ENCODE measurements at places on chromosomes 3 and 15.

GRCh38 chr3:32132121-32132520 is 25.7 kb downstream of the GPD1L start:
- no peak for DNase-seq

GRCh38 chr3:181839916-181840297 is 128.2 kb downstream of the SOX2 start:
- DNase-seq, result no peak

DNA sequence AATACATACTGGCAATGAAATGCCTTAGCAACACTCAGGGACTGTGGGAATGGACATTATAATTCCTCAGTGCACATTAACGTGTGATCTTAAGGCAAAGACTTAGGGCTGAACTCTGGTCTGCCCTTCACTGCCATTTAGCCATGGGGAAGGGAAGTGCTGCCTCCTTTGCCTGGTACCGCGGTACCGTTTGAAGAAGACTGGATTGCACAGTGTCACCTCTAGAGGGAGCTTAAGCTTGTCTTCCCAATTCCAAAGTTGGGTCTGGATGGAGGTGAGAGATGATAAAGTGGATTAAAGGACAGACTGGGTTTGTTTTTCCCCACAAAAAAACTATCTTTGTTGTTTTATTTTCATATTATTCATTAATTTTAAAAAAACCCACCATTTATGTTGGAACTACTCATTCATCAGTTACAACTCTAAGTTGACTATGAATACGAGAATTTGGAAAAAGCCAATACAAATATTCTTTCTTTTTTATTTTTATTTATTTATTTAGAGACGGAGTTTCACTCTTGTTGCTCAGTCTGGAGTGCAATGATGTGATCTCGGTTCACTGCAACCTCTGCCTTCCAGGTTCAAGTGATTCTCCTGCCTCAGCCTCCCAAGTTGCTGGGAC is 60.0 kb upstream of the SYN2 start:
- DNase-seq, result no peak

DNA sequence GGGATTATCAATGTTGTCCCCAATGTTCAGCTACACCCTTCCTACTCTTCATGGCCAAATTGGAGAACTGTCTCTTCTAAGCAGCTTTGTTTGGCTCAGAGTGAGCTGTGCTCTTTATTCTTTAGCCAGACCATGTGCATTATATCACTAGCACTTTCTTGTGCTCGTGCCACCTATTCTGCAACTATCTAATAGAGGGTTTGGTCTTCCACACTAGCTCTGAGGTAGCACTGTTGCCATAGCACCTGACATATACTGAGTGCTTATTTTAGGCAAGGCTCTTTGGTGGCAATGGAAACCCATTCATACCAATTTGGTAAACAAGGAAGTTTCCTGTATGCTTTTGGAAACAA is 394.3 kb upstream of the C2CD4B start:
- DNase-seq, result no peak

DNA sequence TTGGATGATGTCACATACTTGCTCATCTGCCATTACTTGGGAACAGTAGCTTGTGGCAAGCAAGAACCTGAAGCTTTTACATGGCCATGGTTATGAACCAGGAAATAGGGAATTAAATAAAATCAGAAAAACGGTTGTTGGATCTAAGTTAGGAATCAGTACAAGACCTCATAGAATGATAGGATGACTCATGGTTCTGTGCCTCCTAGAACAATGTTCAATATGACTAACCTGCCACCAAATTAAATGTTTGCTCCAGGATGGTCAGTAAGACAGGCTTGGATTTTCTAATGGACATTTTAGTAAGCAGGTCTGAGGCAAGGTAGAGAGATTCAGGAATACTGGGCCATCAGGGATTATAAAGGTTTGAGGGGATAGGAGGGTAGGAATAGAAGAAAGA is 218.9 kb downstream of the PLOD2 start:
- DNase-seq, result no peak

GRCh38 chr3:79018265-79018664 is 749.5 kb downstream of the ROBO1 start:
- DNase-seq, result no peak

Data from stimulated activated naive B cell treated with anti-CD40 and anti-IgM and Interleukin-4, amounts not matched to agents 10 μg/mL and 1 μg/mL and 100 μg/mL, for 72 hours (primary cell).